ENCODE measurements at places on chromosomes 7 and 10. TPM values are rescaled to one million over a fixed set of nuclear protein-coding genes. Genes with fewer than 3 reads are reported as not detected.

GRCh38 chr7:100369105-100369504, 4.2 kb upstream of the PILRA start:
- no peak for DNase-seq

- DNase-seq, result no peak
These were observed 758.3 kb downstream of the KCNMA1 start for GRCh38 chr10:76879116-76879913.

DNA sequence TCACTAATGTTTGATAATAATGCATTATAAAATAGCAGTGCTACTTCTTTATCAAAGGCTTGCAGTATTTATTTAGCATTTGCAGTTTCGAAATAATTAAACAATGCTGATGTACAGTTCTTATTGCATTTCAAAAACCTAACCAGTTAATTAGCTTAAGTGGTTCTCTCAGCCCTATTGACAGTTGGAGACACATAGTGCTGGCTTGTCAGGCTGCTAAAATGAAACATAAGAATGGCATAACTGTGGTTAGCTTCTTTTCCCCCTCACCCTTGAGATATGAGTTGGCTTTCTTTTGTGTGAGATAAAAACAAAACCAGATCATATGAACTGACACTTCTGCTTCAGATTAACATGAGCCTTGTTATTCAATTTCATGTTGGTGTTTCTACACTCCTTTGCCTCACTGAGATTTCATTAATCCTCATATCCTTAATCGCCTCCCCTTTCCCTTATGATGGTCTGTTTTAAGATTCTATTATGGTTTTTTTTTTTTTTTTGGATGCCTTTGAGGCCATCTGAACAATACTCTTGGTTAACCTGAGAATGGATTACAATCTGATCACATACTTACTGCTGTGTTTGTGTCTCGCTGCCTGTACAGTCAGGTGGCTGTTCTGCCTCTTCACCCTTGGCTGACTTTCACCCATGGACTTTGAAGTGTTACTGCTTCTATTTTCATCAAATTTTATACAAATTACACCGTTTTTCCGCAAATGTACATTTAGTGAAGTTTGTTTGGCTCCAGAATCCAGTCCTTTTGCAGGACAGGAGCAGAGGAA, 108.0 kb downstream of the SDK1 start:
- DNase-seq, result no peak

DNA sequence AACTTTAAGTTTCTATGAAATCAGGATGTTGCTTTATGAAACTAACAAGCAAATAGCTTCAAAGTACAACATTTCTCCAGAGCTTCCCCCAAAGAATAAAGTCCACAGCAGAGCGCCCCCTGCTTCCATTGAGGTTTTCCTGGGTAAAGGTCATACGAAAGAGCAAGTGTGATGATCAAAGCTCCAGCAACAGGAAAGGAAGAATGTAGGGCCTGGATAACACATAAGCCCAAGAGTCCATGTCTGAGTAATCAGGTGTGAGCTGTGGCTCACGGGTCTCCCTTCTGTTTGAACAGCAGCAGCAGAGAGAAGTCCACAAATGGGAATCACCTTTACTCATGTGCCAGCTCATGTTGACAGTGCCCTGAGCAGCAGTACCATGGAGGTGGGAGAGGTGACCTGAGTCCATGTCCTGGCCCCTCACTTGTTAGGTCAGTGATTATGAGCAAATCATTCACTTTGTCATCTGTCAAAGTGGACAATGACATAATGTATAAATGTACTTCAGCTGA, 50.5 kb downstream of the MRPL32 start:
- DNase-seq, result no peak

DNA sequence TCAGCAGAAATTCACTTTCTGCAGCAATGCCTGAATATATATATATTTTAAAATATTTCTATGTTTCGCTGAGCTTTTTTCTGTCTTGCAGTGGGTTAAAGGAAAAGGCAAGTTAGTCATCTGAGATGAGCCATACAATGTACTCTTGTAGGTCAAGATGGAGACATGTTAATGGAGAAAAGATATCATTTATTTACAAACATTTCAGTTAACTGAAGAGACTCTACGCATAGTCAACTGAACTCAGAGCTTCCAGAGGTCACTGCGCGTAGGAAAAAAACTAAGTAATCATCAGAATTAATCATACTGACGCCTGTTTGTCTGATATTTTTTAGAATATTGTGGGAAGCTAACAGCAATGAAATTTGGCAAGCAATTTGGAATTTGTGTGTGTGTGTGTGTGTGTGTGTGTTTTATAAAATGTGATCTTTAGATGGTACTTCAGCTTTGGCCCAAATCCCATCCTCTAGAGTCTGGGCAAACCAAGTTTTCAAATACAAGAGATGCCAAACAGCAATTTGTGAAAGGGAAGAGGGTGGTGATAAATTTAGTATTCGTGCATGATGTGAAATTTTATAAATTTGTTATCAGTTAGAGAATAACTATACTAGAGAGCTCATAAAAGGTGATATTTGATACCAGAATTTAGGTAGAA, 193.9 kb upstream of the AGR3 start:
- DNase-seq, result no peak

DNA sequence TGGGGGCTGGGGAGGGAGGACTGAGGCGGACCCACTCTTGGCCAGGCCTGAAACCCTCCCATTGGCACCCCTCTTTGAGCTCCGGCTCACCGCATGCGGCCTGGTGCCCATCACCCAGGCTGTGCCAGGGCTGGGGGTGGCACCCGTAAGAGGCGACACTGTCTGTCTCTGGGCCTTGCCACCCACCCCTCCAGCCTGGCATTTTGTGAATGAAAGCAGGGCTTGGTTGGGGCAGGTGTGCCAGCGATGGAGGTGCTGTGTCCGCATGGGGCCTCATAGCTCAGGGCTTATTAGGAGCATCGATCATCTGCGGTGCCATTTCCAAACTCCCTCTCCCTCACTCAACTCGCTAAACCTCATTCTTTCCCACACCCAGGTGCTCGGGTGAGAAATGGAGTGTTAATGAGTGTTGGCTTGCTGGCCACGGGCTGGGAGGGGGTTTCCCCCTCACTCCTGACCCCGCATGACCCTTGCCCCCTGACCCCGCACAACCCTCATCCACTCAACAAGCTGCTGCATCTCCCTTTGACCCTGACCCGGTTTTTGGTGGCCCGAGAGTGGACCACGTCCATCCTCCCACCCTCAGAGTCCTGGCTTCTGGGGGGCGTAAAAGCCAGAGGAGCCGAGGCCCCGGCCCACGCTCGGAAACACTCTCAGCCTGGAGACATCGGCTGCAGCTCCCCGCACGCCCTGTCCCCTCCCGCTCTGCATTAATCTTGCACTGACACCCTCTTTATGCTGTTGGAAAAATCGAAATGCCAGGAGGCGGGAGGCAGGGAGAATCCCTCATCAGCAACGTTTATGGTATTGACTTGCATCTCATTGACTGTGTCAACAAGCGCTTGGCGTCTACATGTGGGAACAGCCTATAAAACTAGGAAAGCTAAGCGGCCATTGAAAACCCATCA, 161.2 kb downstream of the DNAJB6 start:
- DNase-seq, result no peak

DNA sequence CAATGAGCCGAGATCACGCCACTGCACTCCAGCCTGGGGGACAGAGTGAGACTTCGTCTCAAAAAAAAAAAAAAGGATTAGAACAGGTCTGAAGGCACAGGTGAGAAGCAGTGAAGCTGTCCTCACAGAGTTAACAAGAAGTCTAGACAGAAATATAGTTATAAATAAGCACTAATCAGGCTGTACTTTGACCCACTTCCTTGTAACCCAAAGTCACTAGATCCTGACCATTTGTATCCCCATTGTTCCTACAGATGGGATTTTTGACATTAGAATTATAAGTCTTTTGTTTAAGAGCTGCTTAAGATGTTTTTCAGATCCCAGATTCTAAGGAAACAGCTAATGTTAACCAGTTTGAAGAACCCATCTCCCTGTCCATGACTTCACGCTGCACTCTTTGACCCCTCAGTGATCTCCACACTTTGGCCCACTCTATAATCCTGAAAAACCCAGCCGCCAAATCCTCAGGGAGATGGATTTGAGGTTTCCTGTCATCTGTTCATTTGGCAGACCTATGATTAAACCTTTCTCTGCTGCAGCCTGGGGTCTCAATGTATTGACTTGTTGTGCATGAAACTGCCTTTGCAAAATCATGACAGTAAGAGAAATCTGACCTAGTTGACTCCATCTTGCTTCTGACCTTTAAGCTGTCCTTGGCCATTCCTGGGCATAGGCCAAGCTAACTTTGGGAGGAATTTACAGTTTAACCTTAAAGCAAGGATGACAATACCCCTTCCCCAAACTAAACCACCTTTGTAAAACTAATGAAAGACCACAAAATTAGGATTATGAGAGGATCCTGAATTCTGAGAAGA, 11.4 kb downstream of the SSMEM1 start:
- DNase-seq, result no peak

- DNase-seq, result no peak
These were observed 177.2 kb upstream of the PODXL start for GRCh38 chr7:131733604-131734003.

DNA sequence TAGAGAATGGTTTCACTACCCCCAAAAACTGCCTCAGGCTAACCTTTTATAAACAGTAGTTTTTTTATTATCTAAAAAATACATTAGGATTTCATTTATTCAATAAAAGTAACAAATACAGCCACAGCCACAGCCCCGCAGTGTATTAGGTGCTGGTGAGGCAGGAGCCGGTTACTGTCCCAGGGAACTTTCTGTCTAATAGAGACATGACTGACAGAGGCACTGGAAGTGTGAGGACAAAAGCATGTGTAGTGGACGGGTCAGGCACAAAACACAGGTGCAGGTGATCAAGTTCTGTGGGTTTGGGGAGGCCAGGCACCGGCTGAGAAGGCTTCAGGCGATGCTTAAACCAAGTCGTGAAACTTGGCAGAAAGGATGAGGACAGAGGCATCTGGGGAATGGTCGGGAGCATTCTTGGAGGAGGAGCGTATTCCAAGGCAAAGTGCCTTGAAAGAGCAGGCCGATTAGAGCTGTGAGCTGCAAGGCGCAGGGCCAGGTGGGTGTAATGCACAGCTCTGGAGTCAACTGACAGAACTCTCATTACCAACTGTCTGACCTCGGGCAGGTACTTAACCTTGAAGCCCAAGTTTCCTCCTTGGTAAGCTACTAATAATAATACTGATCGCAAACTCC, 138.2 kb downstream of the USP6NL start:
- no peak for DNase-seq

DNA sequence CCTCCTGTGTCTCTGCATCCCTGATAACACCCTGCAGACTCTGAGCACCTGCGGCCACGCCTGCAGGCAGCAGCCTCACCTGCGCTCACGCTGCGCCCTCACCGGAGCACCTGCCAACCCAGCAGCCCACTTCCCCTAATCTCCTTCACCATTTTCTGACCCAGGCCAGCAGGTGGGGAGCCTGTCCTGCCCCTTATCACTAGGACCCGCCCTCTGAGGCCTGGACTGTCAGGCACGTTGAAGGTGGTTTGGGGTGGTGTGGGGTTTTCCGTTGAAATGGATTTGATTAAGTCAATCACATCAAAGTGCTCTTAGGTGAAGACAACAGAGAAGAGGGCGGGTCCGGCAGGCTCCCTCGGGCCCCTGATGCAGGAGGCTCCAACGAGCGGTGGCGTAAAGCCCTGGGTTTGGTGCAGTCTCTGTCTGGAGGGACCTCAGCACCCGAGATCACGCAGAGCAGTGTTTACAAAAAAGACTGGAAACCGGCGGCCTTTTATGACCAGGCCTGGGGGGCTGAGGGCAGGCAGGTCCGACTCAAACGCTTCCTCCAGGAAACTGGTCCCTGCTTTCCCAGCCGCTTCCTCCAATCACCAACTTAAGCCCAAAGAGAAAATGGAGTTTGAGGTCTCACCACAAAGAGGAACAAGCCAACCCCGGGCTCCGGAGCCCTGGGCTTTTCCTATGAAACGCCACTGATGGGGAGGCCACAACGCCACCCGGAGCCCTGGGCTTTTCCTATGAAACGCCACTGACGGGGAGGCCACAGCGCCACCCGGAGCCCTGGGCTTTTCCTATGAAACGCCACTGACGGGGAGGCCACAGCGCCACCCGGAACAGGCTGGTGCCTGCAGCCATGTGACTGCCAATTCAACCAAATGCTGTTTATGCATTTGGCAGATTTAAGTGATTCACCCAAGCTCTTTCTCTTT, 45.5 kb downstream of the DPYSL4 start:
- DNase-seq, result no peak

GRCh38 chr7:80729591-80730320, 91.3 kb downstream of the CD36 start:
- DNase-seq, result no peak

GRCh38 chr7:47647181-47647917, 65.4 kb upstream of the TNS3 start:
- no peak for DNase-seq

DNA sequence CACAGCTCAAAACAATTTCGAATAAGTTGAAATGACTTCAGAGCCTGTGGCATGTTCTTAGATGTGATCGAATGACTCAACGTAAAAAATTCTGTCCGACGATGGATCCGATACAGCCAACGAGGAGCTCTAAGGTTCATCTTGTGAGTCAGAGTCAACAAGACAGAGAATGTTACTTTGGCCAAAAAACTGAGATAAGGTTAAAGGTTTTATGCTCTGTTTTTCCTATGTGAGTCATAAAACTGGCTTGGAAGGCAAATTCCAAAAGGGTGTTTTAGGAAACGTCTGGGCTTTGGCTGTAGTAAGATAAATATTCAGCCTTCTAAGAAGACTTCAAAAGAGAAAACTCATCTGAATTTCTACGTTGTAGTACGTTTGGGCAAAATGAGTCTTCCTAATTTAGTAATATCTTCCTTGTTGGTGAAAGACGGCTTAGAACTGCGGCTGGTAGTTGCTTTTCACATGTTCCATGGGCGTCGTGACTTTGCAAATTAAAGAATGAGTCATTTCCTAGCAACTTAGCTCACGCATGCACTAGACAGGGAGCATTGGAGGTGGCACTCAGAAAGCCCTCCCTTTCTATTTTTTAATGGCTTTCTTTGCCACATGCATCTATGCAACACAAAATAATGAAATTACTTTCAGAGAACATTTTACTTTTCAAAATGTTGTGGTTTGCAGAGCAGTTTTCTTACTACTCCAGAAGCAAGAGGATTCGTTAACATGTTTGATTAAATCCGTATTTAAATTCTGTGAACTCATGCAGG, 28.2 kb downstream of the PFKP start:
- DNase-seq, result peak; percentile 98

DNA sequence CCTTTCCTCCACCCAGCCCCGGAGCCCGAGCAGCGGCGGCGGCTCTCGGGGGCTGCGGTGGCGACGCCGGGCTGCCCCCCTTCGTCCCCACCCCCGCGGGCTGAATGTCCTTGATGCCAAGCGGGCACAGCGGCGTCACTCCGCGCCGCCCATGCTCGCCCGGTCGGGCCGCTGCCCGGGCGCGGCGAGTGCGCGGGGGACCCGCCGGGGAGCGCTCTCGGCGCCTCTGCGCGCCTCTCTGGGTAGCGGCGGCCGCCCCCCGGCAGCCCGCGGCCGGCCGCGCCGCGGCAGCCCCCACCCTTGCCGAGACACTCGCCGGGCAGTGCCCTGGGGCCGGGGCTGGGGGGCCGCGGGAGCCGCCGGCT, 433 bp upstream of the PLXNA4 start:
- no peak for DNase-seq

Gene CYP2W1
- polyA plus RNA-seq, result not detected

Gene LIPK
- polyA plus RNA-seq, result not detected

Gene POLD2
- 138 TPM for polyA plus RNA-seq

Gene CLDN3
- polyA plus RNA-seq, result 2.6 TPM

Gene PLPP4
- polyA plus RNA-seq, result not detected

Gene ZPBP
- not detected for polyA plus RNA-seq

Gene HPS1
- polyA plus RNA-seq, result 25.1 TPM

Gene CPSF4
- 39.1 TPM for polyA plus RNA-seq

Gene KCNMA1
- polyA plus RNA-seq, result 36.7 TPM

Gene ASZ1
- not detected for polyA plus RNA-seq

Gene PSTK
- polyA plus RNA-seq, result 5.3 TPM

Gene PAX4
- polyA plus RNA-seq, result not detected

All from A549 (cell line).